ENCODE measurements at places on chromosomes 7 and 10. TPM values are rescaled to one million over a fixed set of nuclear protein-coding genes. Genes with fewer than 3 reads are reported as not detected.

DNA sequence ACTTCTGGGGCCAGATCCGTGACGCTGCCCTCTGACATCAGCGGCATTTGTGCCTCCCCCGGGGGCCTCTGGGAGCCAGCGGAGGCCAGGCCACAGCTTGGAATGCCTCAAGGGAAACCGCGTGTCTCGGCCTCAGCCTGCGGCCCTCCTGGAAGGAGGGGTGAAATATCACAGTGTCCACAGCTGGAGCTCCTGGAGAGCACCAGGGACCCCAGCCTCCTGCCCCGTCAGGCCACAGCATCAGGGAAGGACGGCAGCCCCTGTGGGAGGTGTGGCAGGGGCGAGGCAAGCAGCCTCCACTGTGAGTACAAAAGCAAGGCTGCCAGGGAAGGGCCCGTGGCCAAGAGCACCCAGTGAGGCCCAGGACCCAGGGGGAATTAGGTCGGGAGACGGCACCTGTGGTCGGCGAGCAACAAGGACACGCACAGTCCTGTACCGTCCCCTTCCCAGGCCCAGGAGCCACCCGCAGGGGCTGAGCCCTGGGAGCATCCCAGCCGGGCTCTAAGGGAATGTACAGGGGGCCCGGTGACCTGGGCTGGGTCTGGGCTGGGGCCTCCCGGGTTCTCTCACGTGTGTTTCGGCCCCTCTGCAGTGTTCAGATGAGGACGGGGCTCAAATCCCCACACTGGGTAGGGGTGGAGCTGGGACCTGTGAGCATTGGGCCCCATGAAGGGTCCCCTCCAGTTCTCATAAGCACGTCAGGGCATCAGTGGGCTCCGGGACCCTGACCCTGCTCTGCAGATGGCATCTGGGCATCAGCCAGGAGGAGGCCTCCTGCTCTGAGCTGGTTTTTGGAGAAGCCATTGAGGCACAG, 18.7 kb upstream of the KNDC1 start:
- H3K27ac ChIP-seq, result no peak overlapping the region
- H3K36me3 ChIP-seq, result no peaks in the 10 kb centered on the region
- H3K4me3 ChIP-seq, result no peak overlapping the region
- DNase-seq, result no peak
- H3K4me1 ChIP-seq, result peaks cover 29% of the 10 kb centered on the region

DNA sequence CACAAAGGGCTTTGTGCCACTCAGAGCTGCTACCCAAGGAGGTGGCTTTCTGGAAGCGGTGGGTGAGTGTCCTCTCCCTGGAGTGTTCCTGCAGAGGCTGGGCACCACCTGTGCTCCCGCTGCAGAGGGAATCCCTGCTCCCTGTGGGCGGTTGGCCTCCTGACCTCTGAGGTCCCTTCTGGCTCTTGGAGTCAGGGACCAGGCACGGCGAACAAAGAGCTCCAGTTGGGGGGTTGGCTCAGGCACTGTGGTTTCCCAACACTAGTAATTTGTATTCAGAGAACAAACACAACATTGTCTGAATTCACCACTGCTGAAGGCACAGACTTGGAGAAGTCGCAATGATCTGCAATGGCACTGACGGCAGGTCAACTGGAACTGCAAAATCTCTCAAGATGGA, 328.9 kb downstream of the PRPF18 start:
- DNase-seq, result peak; percentile 36
- no peaks in the 10 kb centered on the region for H3K36me3 ChIP-seq
- no peak overlapping the region for H3K27ac ChIP-seq
- H3K4me1 ChIP-seq, result no peaks in the 10 kb centered on the region

ADAM22 gene
- total RNA-seq, result 4.1 TPM

KAZALD1 gene
- 52.9 TPM for total RNA-seq

- peaks cover 17% of the 10 kb centered on the region for H3K36me3 ChIP-seq
- no peak for DNase-seq
- H3K4me3 ChIP-seq, result no peak overlapping the region
- H3K27me3 ChIP-seq, result no peaks in the 10 kb centered on the region
- H3K27ac ChIP-seq, result peak overlapping the region; percentile 22
Measured at GRCh38 chr7:86933295-86933845, 126.1 kb downstream of the ELAPOR2 start.

NME8 gene
- total RNA-seq, result 0.06 TPM

DNA sequence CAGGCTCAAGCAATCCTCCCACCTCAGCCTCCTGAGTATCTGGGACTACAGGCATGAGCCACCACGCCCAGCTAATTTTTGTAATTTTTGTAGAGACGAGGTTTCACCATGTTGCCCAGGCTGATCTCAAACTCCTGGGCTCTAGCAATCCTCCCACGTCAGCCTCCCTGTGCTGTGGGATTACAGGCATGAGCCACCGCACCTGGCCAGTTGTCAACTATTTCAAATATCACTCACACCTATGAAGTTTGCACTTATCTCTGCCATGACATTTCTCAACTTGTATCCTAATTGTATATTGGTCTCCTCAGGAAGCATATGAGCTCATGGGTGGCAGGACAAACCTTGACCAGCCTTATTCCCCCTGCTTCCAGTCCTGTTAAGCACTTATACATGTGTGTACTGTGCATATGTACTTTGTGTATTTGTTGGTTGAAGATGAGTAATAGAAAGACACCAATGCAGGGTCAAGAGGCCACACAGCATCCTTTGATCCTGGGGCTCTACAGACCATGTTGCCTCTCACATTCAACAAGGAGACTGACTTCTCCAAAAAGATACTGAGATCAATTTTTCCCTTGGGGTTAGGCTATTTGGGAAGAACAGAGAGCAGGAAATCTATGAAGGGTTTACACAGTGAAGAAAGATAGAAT, 82.2 kb downstream of the SLC16A9 start:
- no peaks in the 10 kb centered on the region for H3K36me3 ChIP-seq
- no peaks in the 10 kb centered on the region for H3K27me3 ChIP-seq
- DNase-seq, result no peak
- H3K4me1 ChIP-seq, result no peaks in the 10 kb centered on the region

CHN2 gene
- 19.0 TPM for total RNA-seq

DNA sequence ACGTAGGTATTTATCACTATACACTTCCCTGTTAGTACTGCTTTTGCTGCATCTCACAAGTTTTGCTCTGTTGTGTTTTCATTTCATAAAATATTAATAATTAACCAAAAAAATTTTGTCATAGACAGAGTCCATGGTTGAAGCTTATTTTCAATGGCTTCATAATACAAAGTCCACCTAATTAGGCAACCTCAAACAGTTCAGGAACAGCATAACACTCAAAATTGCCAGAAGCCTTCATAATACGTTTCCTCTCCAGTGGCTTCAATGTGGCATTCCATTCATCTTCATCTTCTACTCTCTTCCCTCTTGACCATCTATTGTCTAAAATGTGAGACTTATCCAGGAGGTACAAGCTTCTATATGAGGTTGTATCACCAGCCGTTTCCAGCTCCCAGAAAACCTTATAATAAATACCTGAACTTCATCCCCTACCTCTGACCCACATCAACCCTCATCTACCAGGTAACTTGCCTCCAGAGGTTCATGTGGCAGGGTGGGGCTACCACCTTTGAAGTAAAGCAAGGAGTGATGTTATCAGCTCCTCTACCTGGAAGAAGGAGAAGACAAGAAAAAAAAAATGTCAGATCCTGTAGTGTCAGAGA, 337.3 kb downstream of the MALRD1 start:
- H3K27me3 ChIP-seq, result no peaks in the 10 kb centered on the region
- DNase-seq, result no peak
- H3K4me1 ChIP-seq, result no peaks in the 10 kb centered on the region
- no peak overlapping the region for H3K27ac ChIP-seq

SPDYE1 gene
- not detected for total RNA-seq

TAS2R41 gene
- not detected for total RNA-seq

DNA sequence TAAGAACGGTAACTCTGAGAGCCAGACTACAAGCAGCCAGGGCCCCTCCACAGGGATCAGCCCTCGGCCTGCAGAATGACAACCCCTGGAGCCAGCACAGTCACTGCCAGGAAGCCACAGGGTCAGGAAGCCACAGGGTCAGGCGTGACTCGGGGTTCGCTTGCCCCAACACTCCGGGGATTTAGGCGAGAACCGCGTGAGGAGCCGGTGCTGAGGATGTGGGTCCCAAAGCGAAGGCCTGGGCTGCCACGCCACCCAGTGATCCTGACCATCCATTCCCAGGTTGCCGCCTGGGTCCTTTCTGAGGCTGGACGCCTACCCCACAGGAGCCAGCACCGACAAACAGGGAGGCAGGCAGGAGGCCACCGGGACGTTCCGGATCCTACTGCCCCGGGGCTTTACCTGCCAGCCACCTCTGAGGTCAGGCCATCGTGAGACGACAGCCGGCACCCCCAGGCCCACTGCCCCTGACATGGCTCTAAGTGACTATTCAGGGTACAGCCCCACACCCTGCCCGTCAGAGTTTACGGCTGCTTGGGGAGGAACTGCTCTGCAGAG, 228.6 kb downstream of the ELFN1 start:
- no peaks in the 10 kb centered on the region for H3K27me3 ChIP-seq
- H3K4me3 ChIP-seq, result no peak overlapping the region
- no peaks in the 10 kb centered on the region for H3K36me3 ChIP-seq
- no peak overlapping the region for H3K27ac ChIP-seq

- H3K4me1 ChIP-seq, result no peaks in the 10 kb centered on the region
- no peak overlapping the region for H3K4me3 ChIP-seq
- DNase-seq, result no peak
- H3K27me3 ChIP-seq, result no peaks in the 10 kb centered on the region
- H3K36me3 ChIP-seq, result no peaks in the 10 kb centered on the region
Measured at GRCh38 chr7:22771194-22771871, 44.3 kb downstream of the IL6 start.

DNA sequence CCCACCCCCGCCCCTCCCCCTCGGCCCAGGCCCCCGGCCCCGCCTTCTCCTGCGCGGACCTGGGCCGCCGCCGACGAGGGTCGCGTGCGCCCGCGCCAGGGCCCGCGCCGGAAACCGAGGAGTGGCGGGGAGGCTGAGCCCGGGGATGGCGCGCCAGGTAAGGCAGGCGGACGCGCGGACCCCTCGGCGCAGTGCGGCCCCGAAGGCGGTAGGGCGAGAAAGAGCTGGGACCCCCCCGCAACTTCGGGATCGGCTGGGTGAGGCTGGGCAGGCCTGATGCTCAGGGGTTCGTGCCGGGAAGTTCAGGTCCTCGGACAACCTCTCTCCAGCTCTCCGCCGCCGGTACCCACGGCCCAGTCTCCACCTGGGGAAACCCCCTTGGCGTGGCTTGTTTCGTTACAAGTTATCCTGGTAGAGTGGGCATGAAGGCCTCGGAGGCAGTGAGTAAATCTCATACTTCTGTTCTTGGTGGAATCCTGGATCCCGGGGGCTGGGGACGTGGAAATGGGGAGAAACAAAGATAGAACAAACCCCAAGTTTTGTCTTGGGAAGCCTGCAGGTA, 58.4 kb downstream of the ZNF467 start:
- H3K4me1 ChIP-seq, result peaks cover 12% of the 10 kb centered on the region
- DNase-seq, result peak; percentile 21
- H3K27ac ChIP-seq, result no peak overlapping the region

- H3K4me1 ChIP-seq, result peaks cover 60% of the 10 kb centered on the region
- no peaks in the 10 kb centered on the region for H3K27me3 ChIP-seq
- H3K36me3 ChIP-seq, result no peaks in the 10 kb centered on the region
- no peak for DNase-seq
- no peak overlapping the region for H3K4me3 ChIP-seq
Measured at GRCh38 chr10:69662901-69663300, 32.9 kb downstream of the FAM241B start.

SFRP5 gene
- total RNA-seq, result 35.0 TPM

DNA sequence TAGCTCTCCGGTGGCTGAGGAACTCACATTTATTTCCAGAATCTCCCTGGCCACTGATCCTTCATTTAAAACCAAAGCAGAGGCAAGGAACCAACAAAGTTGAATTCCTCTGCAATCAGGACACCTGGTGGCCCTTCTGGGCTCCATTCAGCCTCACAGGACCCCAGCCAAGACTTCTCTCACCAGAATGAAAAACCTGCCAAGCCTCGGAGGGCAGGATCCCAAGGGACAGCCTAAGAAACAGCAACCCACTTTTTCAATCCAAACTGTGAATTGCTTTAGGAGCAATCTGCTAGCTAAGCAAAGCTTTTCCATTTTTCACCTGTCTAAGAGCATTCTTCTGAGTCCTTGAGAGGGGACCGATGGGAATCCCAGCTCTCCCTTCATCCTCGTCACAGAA, 34.6 kb downstream of the OAT start:
- peaks cover 3% of the 10 kb centered on the region for H3K27me3 ChIP-seq
- no peak overlapping the region for H3K4me3 ChIP-seq
- peak; percentile 29 for DNase-seq
- H3K27ac ChIP-seq, result no peak overlapping the region
- no peaks in the 10 kb centered on the region for H3K36me3 ChIP-seq
- H3K4me1 ChIP-seq, result no peaks in the 10 kb centered on the region

CARD11 gene
- total RNA-seq, result 0.15 TPM

DNA sequence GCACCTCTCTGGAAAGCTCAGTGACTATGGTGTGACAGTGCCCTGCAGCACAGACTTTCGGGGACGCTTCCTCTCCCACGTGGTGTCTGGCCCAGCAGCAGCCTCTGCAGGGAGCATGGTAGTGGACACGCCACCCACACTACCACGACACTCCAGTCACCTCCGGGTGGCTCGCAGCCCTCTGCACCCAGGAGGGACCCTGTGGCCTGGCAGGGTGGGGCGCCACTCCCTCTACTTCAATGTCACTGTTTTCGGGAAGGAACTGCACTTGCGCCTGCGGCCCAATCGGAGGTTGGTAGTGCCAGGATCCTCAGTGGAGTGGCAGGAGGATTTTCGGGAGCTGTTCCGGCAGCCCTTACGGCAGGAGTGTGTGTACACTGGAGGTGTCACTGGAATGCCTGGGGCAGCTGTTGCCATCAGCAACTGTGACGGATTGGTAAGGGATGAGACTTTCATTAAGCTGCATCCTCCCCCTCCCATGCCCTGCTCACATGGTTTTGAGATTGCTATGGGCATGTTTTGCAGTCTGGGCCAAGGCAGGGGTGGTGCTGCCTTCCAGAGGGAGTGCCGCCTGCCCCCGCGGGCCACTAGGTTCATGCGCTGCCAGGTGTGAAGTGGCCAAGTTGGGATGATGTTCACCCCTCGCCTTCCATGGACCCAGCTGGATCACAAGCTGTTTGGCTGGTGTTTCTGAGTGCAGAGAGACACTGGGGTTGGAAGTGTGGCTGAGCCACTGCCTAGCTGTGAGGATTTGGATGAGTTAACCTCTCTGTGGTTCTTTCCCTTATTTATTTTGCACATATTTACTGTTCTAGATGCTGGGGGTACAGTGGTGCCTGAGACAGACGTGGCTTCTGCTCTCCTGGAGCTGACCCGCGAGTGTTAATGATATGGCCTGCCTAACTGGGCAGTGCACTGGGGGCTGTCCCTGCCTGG, 2.5 kb downstream of the ADAMTS14 start:
- no peak for DNase-seq
- no peak overlapping the region for H3K4me3 ChIP-seq
- H3K27ac ChIP-seq, result no peak overlapping the region
- peaks cover 2% of the 10 kb centered on the region for H3K4me1 ChIP-seq
- H3K36me3 ChIP-seq, result no peaks in the 10 kb centered on the region

- no peaks in the 10 kb centered on the region for H3K36me3 ChIP-seq
- H3K4me3 ChIP-seq, result no peak overlapping the region
- no peak overlapping the region for H3K27ac ChIP-seq
- H3K27me3 ChIP-seq, result no peaks in the 10 kb centered on the region
Measured at GRCh38 chr7:45189151-45189970, 31.8 kb downstream of the RAMP3 start.

SLC26A3 gene
- not detected for total RNA-seq

TRPV6 gene
- total RNA-seq, result 1.9 TPM

LIPM gene
- not detected for total RNA-seq
